Activated effector memory CD4-positive, alpha-beta T cell treated with anti-CD3 and anti-CD28 coated beads, Interleukin-2, amount 50 U/mL, for 16 hours (primary cell): ENCODE measurements at places on chromosomes 6 and 20.

- DNase-seq, result no peak
Measured at GRCh38 chr6:125151700-125152099, 1.9 kb upstream of the TPD52L1 start.

DNA sequence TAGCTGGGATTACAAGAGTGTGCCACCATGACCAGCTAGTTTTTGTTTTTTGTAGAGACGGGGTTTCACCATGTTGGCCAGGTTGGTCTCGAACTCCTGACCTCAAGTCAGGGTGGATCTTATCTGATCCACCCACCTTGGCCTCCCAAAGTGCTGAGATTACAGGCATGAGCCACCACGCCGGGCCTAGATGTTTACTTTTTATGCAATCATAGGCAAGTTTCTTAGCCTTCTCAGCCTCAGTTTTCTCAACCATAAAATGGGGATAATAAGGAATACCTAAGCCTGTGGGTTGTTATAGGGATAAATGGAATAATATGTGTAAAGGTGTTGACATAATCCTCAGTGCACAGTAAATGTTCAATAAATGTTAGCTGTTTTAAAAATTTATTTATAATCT is 9.8 kb downstream of the SPATS1 start:
- DNase-seq, result no peak

DNA sequence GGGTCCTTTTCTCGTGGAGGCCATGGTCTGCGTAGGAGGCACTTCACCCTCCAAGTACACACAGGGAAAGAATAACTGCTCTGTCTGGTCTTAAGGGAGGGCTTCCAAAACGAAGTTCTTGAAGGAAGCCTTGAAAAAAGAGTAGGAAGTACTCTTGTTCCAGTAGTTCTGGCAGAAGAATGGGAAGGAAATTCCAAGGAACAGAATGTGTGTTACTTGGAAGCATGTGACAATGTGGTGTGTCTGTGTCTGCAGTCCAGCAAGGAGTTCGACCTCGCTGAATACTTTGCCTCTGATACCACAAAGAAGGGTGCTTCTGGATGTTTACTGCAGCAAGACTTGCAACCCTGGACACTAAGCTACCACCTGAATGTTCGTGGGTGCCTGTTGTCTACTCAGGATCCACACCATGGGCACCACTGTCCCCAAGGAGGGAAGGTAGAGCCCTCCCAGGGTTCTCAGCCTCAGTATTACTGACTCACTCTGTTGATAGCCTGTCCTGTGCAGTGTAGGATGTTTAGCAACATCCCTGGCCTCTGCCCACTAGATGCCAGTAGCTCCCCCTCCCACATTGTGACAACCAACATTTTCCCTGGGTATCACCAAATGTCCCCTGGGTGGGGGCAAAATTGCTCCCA is 471.6 kb upstream of the CDH4 start:
- no peak for DNase-seq

GRCh38 chr6:125749865-125750691 is 646 bp downstream of the HEY2 start:
- DNase-seq, result no peak

DNA sequence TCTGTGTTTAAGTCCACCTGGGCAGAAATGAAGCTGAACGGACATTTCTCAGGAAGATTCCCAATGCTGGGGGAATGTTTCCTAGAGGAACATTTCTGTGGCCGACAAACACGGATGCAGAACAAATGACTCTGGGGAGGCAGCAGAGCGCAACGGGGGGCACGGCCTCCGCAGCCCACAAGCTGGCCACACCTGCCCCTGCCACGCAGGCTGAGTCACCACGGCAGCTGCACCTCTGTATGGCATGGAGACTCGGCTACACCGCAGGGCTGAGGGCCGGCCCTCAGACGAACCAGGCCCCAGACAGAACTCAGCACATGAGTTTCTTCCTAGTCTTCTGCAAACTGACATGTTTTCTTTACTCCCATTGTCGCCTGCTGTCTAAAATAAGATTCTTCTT is 10.0 kb upstream of the PRR18 start:
- DNase-seq, result no peak

GRCh38 chr6:68333442-68333841 is 301.6 kb upstream of the ADGRB3 start:
- no peak for DNase-seq

DNA sequence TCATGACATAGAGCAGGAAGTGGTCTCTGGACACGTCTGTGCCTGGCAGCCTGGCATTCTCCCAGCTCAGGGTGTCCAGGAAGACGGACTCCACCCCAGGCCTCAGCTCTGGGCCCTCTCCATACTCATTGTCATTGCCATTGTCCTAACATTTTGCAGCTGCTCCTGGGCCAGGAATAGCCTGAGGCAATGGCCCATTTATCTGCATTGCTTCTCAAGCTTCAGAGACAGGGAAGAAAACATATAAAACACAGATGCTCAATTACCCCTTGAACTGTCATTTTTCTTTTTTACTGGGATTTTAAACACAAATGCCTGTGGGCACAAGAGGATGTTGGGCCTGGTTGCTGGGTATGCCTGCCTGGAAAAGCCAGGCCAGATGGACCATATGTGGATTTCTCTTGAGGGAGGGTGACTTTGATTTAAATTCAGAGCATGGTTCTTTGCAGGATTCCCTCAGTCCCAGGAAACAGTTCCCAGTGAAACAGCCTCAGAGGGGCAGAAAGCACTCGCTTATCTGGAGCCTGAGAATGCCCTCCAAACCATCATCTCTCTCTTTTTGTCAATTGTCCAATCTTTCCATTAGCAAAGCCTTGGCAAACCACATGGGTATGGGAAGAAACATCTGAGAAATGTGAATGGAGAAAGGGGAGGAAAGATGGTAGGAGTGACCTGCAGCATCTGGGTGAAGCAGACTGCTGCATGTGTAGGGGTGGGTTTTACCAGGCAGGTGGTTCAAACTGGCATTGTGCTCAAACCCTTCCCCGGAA is 17.9 kb downstream of the LAMP5 start:
- no peak for DNase-seq

GRCh38 chr6:75205776-75206575 is at the start of gene COL12A1:
Gene COL12A1 (minus strand): TSS chr6:75206053. CDS start chr6:75202792, 3,261 bp downstream.
- no peak for DNase-seq

DNA sequence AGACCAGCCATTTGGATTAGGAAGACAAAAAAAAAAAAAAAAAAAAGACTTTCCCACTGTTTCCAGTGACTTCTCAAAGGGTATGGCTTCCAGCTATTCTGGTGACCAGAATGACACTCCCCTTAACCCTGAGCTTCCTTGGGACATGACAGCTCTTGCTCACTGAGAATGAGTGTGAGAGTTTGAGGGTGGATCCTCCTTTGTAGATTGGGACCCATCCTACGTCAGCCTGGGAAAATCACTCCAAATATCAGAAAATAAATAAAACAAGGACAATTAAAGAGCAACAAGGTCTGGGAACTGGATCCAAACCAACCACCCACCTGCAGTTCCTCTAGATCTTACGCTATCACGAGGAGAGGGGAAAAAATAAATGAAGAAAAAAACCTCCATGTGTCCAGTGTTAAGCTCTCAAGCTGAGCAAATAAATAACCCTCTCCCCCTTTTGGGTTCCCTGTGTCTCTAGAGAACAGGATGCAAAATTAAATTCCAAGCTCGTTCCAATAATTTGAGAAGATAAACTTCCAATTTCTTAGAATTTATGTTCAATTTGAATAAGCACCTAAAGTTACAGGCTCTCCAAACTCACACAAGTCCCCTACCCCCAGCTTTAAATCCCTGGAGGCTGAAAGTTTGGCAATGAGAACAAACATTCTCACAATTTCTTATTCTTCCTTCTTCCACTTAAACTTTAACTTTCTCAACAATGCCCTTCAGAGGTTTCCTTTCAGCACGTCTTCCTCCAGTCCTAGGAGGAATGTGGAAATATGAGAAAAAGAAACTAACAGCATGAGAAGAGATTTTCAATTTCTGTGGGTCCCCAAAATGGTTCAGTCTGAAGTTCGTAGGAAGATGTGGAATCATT is 170.2 kb downstream of the MTFR2 start:
- no peak for DNase-seq

- no peak for DNase-seq
Measured at GRCh38 chr20:32558526-32558925, 26.6 kb downstream of the NOL4L start.

GRCh38 chr6:110398778-110399177 is 16.6 kb downstream of the DDO start:
- DNase-seq, result no peak

DNA sequence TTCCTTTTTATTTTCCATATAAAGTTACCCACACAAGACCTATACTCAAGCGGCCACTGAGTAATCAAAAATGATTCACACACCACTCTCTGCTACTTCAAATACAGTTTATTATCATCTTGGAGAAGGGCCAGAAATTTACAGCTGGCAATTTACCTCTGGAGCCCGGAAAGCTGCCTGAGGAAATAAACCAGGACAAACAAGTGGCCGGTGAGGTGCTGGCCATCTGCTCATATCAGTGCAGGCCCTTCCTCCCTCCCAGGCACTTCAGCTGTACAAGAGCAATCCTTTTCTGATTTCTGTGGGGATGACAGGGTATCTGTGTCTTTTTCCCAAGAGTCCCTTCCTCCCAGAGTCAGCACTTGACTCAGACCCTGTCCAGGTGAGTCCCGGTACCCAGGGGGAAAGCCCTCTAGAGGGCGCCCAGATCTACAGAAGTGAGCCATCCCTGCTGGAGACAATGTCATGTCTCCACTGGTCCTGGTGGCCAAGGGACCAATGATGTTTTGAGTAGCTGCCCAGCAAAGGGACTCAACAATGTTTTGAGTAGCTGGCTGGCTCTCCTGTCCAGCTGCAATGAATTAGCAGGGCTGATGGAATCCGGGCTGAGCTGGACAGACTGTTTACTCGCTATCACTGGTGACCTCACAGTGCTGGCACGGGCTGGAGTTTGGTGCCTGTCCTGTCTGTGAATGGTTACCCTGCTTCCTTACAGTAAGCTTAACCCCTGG is 23.6 kb downstream of the LRP11 start:
- DNase-seq, result peak; percentile 76

GRCh38 chr20:51811042-51811355 is 8.7 kb upstream of the SALL4 start:
- no peak for DNase-seq

GRCh38 chr6:107592806-107593205 is 102.9 kb downstream of the SOBP start:
- no peak for DNase-seq

DNA sequence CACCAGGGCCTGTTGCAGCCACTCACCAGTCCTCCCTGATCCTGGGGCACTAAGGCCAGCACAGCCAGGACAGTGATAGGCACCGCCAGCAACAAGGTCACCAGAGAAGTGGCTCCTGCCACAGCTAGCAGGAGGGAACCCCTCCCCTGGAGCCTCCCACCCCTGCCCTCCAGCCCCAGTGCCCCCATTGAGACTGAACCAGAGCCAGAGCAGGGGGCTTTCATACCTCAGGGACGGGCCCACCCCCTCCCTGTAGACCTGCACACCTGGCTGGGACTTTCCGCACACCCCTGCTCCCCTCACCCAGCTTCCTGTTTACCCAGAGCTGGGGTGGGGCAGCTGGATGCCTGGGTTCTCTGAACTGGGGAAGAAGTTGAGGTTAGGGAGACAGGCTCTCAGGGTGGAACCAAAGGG is at the start of gene LTB:
LTB (minus strand) TSS at position 195 of the 414 bp plus-strand sequence; CDS start at position 188, 7 bp downstream.
- peak; percentile 89 for DNase-seq

- DNase-seq, result no peak
Measured at GRCh38 chr20:10264166-10264558, 45.5 kb downstream of the SNAP25 start.

DNA sequence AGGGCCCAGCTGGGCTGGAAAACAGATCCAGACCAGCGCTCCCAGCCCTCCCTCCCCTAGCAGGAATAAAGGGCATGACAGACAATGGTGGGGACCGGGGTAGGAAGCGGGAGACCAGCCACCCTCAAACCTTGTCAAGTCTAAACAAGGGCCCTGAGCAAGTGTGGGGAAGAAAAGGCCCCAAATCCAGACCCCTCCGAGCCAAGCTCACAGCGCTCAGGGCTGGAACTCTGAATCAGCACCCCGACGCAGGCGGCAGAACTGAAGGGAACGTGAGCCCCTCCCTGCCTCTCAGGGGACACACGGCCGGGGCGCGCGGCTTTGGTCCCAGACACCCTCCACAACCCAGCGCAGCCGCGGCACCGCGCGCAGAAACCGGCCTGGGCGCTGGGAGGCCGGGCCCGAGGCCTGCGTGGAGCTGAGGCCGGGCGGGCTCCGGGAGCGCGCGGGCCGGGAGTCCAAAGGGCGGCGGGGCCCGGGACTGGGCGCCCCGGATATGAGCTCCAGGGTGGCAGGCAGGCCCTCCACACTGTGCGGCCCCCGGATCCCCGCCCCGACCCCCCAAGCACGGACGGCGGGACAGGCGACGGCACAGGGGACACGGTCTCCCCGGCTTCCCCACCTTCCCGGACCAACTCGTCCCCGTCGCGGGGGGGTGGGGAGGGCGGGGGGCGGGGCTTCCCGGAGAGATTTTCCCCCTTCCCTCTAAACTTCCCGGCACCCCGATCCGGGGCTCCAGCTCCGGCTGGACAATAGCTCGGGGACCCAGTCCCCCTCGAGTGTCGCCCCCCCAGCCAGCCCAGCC is 641 bp downstream of the TEAD3 start:
- no peak for DNase-seq

- DNase-seq, result no peak
Measured at GRCh38 chr20:45727044-45727443, 4.9 kb downstream of the SPINT4 start.

GRCh38 chr6:154306696-154307095 is 49.9 kb downstream of the IPCEF1 start:
- DNase-seq, result no peak

DNA sequence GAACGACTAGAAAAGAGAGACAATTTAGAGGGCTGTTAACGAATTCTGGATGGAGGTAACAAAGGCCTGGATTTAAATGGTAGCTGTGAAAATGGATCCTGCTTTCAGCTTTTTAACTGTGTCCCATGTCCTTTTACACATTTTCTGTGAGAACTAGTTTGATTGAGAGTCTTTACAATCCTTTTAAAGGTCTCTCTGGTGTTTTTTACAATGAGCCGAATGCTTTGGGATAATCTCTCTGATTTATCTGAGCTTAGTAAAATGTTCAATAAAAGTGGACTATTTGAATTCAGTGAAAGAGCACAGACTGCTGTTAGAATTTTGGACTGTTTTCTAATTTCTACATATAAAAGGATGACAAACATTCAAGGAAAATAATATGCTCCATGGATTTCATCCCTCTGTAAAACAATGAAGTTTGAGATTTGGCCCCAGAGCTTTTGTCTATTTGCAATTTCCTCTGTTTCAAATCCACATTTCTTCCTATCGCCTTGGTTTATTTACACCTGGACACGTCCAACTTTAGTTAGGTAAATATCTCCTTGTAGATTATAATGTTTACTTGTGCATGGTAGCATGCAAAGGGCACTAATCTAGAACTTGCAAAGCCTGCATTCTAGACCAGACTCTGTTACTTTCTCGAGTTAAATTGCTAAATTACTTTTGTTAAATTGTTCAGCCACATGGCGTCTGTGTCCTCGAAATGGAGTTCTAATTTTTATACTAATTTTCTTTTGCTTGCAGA is 871.0 kb upstream of the CITED2 start:
- no peak for DNase-seq

- DNase-seq, result peak; percentile 75
Measured at GRCh38 chr6:148747145-148747470, 278 bp downstream of the UST start.

- DNase-seq, result no peak
Measured at GRCh38 chr6:12893036-12893435, 176.5 kb downstream of the PHACTR1 start.

GRCh38 chr20:15889061-15889460 is 684.2 kb downstream of the KIF16B start:
- DNase-seq, result no peak
